ENCODE measurements at places on chromosomes 4 and X.

DNA sequence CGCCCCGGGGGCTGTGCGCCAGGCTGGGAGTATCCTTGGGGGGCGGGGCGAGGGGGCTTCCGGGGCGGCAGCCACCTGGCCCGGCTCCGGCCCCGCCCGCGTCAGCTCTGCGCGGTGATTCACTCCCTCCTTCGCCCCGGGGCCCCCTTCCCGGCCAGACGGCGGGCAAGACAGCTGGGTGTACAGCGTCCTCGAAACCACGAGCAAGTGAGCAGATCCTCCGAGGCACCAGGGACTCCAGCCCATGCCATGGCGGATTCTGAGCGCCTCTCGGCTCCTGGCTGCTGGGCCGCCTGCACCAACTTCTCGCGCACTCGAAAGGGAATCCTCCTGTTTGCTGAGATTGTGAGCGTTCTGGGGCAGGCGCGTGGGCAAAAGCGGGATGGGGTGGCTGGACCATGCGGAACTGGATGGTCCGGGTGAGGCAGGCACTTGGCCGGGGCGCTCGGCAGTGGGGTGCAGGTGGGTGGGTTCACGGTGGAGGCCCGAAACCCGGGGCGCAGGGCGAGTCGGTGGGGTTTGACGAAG, at the start of gene PLP2:
TSS of gene PLP2 (plus strand) at position 147 of the 528 bp plus-strand sequence. CDS start at position 250, 103 bp downstream.
- peak; percentile 70 for DNase-seq

DNA sequence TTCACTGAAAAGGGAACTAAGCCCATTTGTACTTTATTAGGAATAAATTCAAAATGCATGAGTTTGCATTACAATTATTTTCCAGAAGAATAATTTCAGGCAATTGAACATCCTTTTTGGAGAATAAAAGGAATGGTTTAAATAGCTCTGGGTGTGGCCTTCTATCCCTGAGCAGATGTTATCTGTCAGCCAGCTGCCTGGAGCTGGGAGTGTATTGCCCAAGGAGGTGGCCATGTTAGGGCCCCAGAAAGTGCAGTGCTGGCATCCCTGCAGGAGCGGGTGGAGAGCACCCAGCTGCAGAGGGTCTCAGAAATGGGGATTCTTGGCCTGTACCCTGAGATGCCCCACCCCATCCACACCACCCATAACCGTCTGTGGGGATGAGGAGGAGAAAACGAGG, 21.6 kb upstream of the VEGFD start:
- DNase-seq, result no peak

- peak; percentile 50 for DNase-seq
These were observed 30.8 kb upstream of the VCX2 start for GRCh38 chrX:8201896-8202331.

DNA sequence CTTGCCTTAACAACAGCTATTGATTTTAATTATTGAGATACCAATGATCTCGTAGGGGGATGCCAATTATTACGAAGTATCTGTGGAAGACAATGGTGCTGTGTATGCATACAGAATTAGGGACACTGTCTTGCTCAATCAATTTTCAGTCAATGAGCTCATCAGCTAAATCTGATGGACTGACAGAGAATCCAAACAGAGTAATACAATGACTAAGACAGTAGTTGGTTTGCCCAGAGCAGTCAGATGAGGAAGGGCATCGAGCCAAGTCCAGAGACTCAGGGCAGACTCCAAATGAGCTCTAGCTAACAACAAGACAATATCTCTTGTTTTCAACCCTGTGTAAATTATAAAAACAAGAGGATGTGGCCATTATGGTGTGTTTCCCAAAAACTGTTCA, 14.7 kb upstream of the GSX2 start:
- DNase-seq, result no peak

GRCh38 chr4:136526517-136526916, 1005.8 kb downstream of the PCDH18 start:
- no peak for DNase-seq

DNA sequence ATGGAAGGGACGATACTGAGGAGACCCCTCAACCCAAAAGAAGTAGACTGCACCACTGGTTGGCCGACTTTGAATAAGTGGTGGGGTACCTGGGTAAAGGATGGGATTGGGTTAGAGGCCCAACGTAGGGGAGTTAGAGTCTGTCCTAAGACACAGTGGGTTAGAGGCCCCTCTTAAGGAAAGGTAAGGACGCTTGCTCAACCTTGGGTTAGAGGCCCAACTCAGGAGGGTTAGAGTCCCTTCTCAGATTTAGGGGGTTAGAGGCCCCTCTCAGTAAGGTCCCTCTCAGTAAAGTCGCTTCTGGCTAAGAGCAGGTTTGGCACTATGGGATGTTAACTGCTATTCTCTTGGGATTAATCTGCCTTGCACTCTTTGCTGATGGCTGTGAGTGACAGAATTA, 81.3 kb downstream of the ACOX3 start:
- DNase-seq, result no peak

- DNase-seq, result no peak
These were observed 58.4 kb upstream of the SORBS2 start for GRCh38 chr4:185870366-185870765.

GRCh38 chrX:132409780-132410556, 78.9 kb downstream of the MBNL3 start:
- no peak for DNase-seq

- DNase-seq, result no peak
These were observed 212.0 kb upstream of the KLF3 start for GRCh38 chr4:38452009-38452408.

- no peak for DNase-seq
These were observed 39.6 kb downstream of the DKK2 start for GRCh38 chr4:106996490-106996889.

DNA sequence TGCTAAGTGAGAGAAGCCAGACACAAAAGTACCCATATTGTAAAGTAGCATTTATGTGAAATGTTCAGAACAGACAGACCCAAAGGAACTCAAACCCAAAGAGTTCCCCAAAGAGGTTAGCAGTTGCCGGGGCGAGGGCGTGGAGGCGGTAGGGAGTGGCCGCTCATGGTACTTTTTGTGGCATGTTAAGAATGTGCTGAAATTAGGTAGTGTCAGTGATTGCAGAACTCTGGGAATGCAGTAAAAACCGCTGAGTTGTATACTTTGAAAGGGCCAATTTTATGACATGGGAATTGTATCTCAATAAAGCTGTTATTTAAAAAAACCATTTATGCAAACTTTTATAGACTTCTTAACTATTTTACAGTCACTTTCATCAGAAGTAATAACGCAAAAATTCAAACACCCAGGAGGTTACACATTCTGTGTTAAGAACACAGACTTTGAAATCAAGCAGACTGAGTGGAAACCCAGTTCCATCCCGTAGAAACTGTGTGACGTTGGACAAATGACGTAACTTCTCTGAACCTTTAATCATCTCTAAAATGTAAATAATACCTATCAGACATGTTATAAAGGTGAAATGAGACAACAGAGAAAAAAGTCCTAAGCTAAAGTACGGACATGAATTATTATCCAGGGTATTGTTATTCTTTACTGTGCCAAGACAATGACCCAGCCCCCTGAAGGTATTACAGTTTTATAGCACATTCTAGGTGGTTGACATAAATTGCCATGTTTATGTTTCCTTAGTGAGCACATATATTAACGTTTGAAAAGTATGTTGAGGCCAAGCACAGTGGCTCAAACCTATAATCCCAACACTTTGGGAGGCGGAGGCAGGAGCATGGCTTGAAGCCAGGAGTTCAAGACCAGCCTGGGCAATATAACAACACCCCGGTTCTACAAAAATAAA, 19.7 kb downstream of the ZFP42 start:
- DNase-seq, result no peak

GRCh38 chr4:40995850-40996249, 218.5 kb downstream of the APBB2 start:
- DNase-seq, result no peak

GRCh38 chr4:15427701-15428100, at the start of gene C1QTNF7:
TSS of gene C1QTNF7 (plus strand) at chr4:15428033. CDS start at chr4:15435744, 7,711 bp downstream.
- DNase-seq, result no peak

GRCh38 chrX:80602036-80602860, 182.0 kb downstream of the TENT5D start:
- no peak for DNase-seq

DNA sequence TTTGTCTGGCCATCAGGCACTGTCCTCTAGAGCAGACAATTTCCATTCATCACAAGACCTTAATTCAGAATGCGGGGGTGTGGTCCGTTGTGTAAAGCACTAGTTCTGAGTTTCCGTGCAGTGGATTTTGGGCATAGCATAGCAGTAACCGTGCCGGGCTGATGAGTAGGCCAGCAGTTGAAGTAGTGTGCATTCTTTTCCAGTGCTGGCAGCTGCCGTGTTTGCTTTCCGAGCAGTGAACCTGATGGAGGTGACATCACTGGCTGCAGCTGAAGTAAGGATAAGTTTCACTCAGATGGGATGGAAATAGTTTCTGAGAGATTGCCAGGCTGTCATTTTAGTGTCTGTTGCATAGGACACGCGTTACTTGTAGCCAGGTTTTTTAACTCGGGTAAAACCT, 107.0 kb upstream of the STIM2 start:
- peak; percentile 8 for DNase-seq

GRCh38 chr4:183987987-183988392, 82.9 kb downstream of the STOX2 start:
- DNase-seq, result peak; percentile 4

DNA sequence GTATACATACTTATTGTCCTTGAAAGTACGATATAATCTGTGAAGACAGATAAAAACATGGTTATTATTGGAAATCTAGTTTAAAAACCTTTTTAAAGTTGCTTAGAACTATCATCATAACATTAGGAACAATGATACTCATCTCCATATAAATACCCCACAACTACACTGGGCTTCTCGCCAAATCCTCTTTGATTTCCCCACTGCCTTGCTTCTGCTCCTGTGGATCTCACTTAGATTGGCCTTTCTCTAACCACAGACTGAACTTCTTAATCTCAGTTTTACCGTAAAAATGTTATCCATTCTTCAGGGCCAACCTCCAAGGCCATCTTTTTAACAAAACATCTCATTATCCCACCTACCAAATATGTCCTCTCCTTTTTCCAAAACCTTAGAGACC, 77.6 kb downstream of the PRKG2 start:
- DNase-seq, result no peak

DNA sequence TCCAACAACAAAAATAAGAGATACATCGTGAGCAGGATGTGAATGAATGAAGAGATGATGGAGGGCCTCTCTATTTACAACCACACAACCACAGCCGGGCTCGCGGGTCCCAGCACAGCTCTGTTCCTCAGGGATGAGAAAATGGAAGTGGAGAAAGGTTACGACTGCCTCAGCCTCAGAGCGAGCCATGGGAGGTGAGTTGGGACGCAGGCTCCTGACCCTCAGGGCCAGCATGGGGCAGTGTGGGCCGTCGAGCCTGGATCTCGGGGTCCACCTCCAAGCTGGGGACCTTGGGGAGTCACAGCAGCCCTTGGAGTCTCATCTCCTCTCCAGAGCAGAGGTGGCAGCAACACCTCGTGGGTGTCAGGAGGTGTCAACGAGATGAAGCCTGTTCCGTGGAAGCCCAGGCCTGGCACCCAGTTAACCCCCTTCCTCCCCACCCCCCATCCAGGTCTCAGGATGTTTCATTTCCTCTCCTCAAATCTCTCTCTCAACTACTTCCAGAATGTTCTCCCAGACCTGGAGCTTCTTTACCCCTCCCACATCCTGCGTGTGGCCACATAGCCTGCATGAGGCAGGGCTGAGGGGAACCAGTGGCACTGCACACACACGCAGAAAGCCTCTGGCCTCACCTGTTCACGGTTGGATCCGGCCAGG, 25.9 kb downstream of the C4orf50 start:
- DNase-seq, result no peak

DNA sequence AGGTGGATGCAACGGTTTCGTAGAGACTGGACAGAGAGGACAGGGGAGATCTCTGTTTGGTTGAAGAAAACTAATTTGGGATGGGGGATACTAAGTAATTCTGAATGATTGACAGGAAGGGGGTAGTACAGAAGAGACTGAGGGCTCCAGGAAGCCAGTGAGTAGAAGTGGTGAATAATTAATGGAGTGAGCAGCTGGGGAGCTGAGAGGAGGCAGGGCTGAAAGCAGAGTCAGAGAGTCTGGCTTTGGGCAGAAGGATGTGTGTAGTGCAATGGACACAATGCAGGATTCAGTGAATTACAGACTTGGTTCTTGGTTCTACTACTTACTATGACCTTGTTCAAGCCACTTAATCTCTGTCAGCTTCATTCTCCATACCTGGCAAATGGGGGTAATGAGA, 161.7 kb downstream of the RBMX2 start:
- no peak for DNase-seq

DNA sequence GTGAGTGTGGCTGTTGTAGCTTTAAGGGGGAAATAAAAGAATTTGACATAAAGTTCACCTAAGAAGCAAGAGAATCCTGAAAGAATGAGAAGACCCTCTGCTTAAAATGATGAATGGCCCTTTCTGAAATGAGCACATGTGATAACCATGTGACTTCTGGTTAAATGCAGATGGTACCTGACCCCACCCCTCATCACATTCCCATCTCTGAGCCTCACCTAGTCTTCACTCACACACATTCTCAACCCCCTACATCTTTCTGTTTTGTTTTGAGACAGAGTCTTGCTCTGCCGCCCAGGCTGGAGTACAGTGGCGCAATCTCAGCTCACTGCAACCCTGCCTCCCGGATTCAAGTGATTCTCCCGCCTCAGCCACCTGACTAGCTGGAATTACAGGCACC, 31.5 kb downstream of the SEPTIN6 start:
- no peak for DNase-seq

DNA sequence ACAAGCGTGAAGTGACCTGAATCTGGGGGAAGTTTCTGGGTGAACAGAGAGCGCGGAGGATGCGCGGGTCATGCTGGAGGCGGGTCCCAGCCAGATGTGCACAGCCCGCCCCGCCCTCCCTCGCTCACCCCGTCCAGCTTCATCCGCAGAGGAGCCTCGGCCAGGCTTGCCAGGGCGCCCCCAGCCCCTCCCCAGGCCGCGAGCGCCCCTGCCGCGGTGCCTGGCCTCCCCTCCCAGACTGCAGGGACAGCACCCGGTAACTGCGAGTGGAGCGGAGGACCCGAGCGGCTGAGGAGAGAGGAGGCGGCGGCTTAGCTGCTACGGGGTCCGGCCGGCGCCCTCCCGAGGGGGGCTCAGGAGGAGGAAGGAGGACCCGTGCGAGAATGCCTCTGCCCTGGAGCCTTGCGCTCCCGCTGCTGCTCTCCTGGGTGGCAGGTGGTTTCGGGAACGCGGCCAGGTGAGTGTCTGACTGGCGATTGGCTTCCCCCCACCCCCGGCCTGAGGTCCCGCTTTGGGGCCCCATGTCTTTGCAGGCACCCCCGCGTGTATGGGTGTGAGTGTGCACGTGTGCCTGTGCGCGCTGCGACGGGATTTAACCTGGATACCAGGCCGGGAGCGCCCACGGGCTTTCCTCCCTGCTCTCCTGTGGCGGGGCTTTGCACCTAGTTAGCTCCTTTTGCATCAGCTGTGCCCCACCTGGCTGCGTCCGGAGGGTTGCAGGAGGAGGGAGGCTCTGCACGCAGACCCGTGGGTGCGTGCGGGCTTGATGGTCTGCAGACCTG, at the start of gene EGFL6:
TSS of gene EGFL6 (plus strand) at position 123 of the 782 bp plus-strand sequence. CDS start at position 384, 261 bp downstream.
- DNase-seq, result peak; percentile 3

GRCh38 chrX:111284631-111285293, 14.5 kb upstream of the CAPN6 start:
- no peak for DNase-seq

DNA sequence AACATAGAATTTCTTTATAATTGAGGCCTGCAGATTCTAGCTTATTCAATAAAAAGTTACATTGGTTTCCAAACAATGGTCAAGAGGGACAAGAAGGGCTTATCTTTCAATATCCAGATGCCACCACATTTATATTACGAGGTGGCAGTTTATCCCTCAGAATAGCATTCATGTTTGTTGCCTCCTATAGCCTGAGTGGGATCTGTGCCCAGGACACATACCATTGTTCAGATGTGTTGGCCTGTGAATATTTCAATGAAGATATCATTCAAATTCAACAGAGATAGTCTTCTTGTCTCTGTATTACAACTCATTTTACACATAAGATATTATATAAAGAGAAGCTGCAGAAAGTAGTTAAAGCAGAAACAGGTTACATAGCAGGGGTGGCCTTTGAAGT, 20.5 kb downstream of the GLRB start:
- DNase-seq, result no peak

Data from NCI-H82 (cell line).